Hindlimb muscle (tissue), 1 donor: ENCODE measurements at places on chromosomes 16 and 17.

DNA sequence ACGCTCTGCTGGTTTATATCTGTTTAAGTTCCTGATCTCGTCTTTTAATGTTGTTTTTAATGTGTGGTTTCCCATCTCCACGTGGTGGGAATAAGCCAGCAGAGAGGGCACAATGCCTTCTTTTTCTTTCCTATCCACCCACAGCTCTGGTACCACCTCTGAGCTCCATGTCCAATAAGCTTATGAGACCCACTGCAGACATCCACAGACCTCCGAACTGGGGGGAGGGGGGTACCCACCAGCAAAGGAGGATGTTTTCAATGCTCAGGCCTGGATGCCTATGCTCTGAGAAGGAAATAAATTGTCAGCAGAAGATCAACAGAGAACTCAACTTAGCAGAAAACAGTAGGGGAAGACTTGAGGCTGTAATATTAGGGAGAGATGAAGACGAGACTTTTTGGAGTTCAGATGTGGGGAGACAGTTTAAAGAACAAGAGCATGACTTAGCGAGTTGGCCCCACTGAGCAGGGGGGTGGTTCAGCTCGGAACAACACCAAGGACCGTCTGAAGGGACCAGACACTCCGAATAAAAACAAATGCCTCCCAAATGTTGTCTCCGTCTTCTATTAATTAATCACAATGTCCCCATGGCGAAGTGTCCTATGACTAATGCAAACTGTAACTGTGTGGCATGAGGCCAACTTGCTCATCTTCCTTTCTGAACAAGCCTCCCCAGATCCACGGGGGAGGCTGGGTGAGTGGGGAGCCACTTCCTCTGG lies 62.7 kb downstream of the GAS7 start:
- DNase-seq, result peak; percentile 72

DNA sequence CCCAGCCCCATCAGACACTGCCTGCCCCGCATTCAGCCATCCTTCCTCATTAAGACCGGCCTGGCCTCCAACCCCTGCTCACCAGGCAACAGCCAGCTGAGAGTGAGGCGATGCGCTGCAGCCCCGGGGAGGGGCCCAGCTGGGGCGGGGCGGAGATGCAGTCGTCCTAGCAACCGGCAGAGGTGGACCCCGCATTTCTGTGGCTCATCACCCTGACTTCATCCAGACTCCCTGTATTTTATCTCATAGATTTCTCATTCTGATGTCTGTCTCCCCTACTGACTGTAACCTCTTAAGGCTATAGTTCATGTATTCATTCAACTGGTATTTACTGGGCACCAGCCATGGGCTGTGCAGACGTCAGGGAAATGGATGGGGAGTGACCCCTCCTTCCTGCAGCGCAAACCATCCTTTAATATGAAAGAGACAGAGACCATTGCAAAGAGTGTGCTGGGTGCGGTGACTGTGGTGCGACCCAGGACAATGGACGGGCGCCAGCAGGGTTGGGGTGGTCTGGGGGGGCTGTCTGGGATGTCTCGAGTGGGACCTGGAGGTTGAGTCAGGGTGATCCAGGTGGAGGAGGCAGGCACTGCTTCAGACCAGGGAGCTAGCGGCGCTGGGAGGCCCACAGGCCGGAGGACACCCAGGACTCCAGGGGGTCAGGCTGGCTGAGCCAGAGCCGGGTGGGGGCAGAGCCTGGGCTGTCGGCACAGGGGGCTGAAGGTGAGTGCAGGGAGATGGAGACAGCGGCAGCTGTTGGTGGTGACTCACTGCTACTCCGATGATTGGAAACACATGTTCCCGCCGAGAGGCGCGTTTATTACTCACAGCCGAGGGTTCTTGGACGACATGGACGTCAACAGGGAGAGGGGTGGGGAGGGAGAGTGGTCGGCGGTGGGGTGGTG lies 10.5 kb upstream of the TIMP2 start:
- peak; percentile 84 for DNase-seq

DNA sequence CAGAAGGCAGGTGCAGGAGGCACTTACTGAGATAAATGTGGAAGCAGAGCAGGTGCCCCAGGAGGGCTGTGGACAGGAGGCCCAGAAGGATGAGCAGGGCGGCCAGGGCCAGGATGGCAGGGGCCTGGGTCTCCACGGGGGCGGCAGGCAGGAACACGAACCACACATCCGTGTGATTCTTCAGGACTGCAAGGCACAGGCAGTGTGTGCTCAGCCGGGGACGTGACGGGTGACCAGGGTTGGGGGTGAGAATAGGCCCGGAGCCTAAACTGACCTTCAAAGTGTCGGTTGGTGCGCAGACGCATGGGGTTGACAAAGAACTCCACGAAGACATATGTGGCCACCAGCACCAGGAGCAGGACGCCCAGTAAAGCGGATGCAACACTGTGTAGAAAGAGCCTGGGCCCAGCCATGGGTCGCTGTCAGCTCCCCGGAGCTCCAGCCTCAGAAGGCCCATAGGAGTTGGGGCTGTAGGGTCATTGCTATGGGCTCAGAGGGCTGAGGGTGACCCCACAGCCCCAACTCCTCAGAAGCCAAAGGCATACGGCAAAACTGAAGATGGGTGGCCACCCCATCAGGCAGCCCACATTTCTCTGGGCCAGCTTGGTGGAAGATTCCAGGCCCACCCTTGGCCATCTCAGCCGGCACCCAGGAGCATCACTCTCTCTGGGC lies 5.4 kb upstream of the TPPP3 start:
- DNase-seq, result no peak

- DNase-seq, result no peak
Observed at GRCh38 chr16:56938664-56939513, 6.9 kb downstream of the HERPUD1 start.

DNA sequence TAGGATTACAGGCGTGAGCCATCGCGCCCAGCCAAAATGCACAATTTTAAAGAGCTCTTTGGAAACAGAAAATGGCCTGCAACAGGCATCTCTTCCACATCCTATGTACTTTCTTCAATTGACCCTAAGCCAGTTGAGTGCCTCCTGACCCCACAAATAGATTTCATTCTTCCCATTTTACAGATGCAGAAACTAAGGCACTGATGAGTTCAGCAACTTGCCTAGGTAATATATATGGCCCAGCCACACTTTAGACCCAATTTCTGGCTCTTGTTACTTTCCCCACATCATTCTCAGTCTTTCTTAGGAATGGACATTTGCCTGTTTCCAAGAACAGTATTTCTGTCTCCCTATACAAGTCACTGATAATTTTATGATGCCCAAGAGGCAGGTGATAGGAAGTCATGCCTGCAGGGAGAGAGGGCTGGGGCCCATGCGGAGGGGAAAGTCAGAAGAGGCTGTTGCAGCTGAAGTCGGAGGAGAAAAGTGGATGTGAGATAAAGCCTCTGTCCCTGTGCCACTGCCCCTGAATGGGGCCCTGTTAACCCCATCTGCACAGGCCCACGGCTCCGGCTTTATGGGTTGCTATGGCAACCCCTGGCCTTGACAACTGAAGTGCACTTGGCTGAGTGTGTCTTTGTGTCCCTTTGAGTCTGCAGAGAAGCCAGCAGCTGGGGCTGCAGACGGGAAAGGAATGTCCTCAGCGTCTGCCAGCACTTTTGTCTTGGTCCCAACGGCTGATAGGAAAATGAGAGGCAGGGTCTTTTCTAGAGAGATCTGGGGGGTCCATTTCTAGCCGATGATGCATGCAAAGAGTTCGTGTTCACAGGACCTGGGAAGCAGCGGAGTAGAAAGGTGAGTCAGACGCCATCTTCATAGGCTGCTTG lies 45.9 kb downstream of the ABAT start:
- DNase-seq, result peak; percentile 78
